ENCODE measurements at places on chromosomes 2 and 18.
A peak's percentile ranks its signal among the peaks of the same experiment; 100 is the strongest.

DNA sequence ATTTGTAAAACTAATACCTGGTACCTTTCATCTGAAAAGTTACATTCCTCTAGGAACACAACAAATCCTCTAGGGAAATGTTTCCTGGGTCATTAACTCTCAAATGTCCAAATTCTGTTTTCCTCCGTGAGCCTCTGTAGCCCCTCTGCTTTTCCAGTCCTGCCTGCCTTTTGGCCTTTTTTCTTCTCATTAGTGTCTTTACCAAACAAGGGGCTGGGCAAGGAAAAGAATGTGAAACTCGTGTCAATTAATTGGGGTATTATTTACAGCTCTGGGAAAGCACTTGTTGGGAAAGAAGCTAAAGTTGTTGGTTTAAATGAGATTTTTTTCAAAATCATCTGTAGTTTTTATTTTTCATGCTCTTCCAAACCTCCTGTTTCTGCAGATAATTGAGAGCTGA lies 198.1 kb upstream of the NRP2 start:
- DNase-seq, result no peak

GRCh38 chr2:237433920-237434676 lies 20.1 kb upstream of the COL6A3 start:
- DNase-seq, result no peak

DNA sequence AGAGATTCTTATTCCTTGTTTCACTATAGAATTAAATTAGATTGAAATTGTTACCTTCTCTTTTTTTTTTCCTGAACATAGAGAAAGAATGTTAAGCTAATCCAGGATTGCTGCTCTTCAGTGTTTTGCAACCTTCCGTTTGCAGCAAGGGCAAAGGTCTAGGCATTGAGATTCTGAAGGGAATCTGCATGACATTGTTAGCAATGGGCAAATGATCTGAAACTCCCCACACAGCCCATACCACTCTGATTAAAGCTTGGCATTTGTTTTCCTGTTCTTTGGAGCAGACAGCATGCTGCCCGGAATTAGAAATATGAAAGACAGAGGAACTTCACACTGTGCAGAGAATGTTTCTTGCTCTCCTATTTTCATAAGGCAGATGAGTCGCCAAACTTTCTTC lies 551.8 kb downstream of the SOCS6 start:
- no peak for DNase-seq

DNA sequence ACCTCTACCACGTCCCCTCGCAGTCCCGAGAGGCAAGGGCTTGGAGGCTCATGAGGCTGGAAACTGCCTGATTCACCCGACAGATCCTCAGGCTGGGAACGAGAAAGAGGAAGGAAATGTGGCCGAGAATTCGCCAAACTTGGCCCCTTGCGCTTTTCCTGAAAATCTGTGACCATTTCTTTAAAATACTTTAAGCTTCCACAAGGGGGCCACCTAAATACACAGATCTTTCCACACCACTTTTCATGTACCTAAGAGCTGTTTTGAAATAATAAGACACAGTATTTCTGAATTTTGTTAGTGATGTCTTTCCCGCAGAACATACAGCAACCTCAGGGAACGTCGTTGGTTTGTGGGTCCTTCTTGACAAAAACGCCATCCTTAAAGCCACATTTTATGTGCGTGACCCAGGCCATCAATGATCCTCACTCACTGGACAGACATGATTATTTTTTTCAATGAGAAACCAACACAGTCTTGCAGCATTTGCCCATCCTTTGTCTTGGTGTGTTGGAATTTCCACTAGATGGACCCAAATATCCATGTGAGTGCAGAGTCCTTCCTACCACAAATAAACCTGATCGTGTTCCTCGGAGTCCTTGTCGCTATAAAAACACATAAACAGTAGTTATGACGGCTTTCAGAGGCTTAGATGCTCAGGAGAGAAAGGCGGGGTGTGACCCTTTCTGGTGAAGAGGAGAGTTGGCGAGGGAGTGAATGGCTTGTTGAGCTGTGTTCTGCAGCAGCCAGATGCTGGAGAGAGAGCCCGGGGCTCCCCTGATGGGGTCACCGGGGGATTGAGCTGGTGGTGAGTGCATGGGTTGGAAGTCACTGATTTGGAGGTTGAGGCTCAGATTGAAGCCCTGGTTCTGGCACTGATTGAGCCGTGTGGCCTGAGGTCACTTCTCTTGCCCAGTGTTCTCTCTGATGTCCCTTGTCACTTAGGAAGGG lies 25.0 kb downstream of the DCDC2C start:
- DNase-seq, result peak; percentile 62

DNA sequence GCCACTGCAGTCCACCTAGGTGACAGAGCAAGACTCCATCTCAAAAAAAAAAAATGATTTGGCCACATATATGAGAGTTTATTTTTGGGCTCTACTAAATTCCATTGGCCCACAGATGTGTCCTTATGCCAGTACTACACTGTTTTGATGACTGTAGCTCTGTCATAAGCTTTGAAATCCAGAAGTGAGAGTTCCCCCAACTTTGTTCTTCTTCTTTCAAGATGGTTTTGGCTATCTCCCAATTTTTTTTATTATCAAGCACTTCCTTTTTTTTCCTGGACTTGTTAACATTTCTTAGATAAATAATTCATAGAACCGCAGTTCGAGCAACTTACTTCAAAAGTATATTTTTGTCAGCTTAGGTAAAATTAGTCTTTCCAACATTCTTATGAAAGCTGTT lies 96.9 kb downstream of the TSHZ1 start:
- no peak for DNase-seq

Measured in MCF 10A (cell line).